ENCODE measurements at places on chromosomes 12 and 14.

DNA sequence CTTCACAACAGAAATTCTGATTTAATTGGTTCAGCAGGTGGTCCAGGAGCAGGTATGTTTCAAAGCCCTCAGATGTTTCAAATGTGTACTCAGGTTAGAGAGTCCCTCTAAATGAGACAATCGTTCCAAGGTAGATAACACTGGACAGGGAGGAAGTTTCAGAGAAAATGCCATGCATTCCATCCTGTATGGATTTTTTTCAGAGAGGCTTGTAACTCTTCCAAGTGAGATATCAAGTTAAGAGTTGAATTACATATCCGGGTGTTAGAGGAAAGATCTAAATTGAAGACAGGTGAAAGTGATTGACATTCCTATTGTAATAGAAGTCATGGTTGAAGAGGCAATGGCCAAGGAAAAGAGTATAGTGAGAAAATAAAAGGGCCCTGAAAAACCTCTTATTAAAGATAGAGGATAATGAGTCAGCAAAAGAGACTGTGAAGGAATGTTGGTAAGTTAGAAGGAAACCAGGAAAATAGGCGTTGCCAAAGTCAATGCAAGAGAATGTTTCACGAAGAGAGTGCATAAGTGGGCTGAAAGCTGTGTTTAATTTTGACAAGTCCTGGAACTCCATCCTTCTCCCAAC is 105.8 kb downstream of the BMP4 start:
- no peak for DNase-seq

GRCh38 chr14:87233806-87234384 is 759.1 kb downstream of the GALC start:
- no peak for DNase-seq

GRCh38 chr12:13223179-13223804 is 26.8 kb downstream of the EMP1 start:
- peak; percentile 82 for DNase-seq

DNA sequence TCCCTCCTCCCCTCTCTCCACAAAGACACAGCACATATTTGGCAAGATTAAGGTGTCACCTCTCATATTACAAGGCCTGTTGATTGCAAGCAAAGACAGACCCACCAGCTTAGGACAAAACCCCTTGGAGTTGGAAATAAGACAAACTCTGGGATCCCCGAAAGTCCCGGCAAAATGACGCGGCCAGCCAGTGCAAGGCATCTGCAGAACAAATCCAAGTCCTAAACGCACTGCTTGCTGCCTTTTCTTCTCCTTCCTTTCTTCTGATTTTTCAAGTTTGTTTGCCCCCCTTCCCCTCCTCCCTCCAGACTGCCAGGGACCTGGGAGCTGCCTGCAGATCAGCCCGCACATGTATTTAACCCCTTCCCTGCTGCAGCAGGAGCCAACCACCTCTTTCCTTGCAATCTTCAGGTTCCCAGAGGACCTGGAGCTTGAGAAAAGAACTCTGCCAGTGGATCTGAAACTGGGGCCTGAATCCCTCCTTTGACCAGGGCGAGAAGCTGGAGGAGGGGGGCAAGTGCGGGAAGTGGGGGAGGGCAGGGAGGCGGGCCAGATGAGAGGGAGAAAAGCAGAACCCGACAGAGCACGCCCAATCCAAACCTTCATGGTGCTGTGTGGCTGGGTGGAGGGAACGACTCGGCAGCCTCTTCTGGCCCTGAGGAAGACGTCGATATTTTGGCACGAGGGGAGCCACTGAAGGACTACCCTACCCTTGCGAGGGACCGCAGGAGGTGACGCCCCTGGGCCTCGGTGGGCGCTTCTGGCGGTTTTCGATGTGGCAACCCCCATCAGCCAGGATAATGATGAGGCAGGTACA is 2.0 kb upstream of the NTF3 start:
- DNase-seq, result no peak

- DNase-seq, result no peak
Measured at GRCh38 chr12:124684496-124684895, 117.1 kb upstream of the NCOR2 start.

DNA sequence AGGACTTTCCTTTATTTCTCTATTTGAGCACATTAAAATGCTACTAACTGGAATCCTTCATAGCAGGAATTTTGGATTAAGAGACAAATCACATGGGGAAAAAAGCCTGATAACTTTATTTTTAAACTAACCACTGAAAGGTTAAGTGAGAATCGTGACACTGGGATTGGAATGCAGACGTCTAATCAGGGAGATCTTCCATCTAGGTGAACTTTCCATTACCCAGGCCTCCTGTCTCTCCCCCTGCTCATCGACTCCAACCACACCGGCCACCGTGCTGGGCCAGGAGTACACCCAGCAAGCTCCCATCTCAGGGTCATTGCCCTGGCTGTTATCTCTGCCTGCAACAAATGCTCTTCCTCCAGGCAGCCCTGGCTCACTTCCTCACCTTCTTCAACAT is 19.0 kb downstream of the PTGER2 start:
- no peak for DNase-seq

- DNase-seq, result no peak
Measured at GRCh38 chr12:95497031-95497430, 23.1 kb downstream of the METAP2 start.

GRCh38 chr14:76948213-76948947 is 80.1 kb downstream of the IRF2BPL start:
- DNase-seq, result no peak

DNA sequence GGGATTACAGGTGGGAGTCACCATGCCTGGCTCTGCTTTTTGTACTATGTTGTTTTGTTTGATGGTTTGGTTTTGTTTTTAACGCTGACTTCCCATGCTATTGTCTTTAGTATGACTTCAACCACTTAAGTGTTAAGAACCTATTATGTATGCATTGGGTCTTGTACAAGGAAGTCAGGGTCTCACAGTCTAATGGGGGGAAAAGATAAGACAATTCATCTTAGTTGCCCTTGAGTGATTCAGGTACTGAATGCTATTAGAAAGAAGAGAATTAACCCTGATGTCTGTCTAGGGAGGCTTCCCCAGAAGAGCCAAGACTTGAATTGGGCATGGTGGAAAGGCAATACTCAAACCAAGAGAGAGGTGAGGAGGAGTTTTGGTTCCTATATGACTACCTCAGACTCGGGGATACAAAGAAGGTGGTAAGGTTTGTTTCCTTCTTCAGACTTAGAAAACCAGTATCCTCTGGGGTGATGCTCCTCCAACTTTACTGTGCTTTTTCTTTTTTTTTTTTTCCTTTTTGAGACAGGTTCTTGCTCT is 64.6 kb downstream of the SUSD6 start:
- no peak for DNase-seq

GRCh38 chr14:55976219-55976618 is 142.0 kb upstream of the PELI2 start:
- no peak for DNase-seq

DNA sequence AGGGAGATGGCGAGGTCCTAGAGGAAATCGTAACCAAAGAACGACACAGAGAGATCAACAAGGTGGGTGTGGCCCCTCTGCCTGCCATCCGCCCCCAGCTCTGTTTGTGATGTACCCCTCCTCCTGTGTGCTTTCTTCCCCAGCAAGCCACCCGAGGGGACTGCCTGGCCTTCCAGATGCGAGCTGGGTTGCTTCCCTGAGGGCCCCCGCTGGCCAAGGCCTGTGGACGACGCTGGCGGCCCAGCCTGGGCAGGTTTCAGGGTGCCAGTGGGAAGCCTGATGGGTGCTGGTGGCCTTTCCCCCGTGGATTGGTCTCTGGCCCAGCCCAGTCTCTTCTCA is 2.0 kb downstream of the ARL6IP4 start:
- DNase-seq, result no peak

DNA sequence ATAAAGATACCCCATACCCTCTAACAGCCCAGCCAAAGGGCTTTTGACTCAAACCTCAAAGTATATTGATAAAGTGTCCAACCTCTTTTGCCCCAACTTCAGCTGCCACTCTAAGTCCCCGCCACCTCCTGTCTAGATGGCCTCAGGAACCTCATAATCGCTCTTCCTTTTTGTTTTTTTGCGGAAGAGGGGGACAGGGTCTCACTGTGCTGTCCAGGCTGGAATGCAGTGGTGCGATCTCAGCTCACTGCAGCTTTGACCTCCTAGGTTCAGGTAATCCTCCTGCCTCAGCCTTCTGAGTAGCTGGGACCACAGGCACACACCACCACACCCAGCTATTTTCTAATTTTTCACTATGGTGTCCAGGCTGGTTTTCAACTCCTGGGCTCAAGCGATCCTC is 60.3 kb downstream of the STX2 start:
- no peak for DNase-seq

GRCh38 chr14:47935332-47935731 is 259.9 kb upstream of the MDGA2 start:
- DNase-seq, result no peak

DNA sequence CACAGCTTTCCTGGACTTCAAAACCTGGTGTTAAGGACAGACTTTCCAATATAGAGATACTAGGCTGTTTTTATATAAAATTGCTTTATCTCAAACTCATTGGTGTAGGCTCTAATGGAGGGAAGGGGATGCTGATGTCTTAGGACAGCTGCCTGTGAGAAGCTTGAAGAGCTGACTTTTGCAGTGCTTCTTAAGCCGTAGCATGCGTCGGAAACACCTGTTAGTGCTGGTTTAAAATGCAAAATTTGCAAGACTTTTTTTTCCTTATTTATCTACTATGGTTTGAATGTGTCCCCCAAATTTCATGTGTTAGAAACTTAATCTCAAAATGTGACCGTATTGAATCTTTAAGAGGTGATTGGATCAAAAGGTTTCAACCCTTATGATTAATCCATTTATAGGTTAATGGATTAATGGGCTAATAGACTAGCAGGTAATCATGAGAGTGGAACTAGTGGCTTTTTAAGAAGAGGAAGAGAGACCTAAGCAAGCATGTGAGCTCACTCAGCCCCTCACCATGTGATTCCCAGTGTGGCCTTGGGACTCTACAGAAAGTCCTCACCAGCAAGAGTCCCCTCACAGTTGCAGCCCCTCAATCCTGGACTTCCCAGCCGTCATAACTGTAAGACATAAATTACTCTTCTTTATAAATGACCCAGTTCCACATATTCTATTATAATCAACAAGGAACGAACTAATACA is 60.9 kb upstream of the FUT8 start:
- DNase-seq, result no peak

All from GM04504 (cell line).